ENCODE measurements at places on chromosomes 11 and 22.

- H3K27me3 ChIP-seq: peaks cover 5% of the 10 kb centered on the region
- DNase-seq: no peak
- peaks cover 20% of the 10 kb centered on the region for H3K4me1 ChIP-seq
- peak overlapping the region; percentile 91 for H3K4me3 ChIP-seq
- peaks cover 5% of the 10 kb centered on the region for H3K36me3 ChIP-seq
- H3K27ac ChIP-seq: no peak overlapping the region
These were observed 2.6 kb downstream of the PDE3B start for GRCh38 chr11:14645985-14646900.

GRCh38 chr11:116333001-116333535 is 439.7 kb downstream of the BUD13 start:
- H3K27ac ChIP-seq: no peak overlapping the region
- peaks cover 13% of the 10 kb centered on the region for H3K27me3 ChIP-seq
- H3K4me3 ChIP-seq: no peak overlapping the region
- H3K4me1 ChIP-seq: no peaks in the 10 kb centered on the region
- no peak for DNase-seq
- no peaks in the 10 kb centered on the region for H3K36me3 ChIP-seq

DNA sequence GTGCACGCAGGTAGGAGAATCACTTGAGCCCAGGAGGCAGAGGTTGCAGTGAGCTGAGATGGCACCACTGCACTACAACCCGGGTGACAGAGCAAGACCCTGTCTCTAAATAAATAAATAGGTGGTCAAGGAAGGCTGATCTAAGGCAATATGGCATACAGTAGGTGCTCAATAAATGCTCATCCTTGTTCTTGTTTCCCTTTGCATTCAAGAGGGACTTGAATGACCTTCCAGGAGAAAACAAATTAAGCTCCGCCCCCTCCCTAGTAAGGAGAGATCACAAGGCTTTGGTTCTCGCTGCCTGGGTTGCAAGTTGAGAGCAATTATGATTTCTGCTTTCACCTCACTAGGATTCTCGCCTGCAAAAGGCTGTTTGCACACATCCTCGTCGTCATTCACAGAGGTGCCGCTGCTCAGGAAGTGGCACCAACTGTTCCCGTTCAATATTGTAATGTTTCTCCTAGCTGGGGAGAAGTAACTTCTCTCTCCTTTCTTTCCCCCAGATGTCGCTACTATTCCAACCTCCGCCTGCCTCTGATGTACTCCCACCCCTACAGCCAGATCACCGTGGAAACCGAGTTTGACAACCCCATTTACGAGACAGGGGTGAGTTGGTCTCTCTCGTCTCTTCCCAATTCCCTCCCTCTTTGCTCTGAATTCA is 51.8 kb upstream of the ASPHD2 start:
- DNase-seq: no peak
- H3K36me3 ChIP-seq: peaks cover 1% of the 10 kb centered on the region
- peaks cover 28% of the 10 kb centered on the region for H3K27me3 ChIP-seq
- peaks cover 1% of the 10 kb centered on the region for H3K4me1 ChIP-seq
- H3K4me3 ChIP-seq: no peak overlapping the region

- H3K36me3 ChIP-seq: no peaks in the 10 kb centered on the region
- no peaks in the 10 kb centered on the region for H3K4me1 ChIP-seq
- peak overlapping the region; percentile 72 for H3K4me3 ChIP-seq
- DNase-seq: peak; percentile 12
These were observed 854 bp downstream of the ABCC8 start for GRCh38 chr11:17475666-17476316.

GRCh38 chr22:35600476-35600875 is 16.7 kb downstream of the MB start:
- H3K4me3 ChIP-seq: no peak overlapping the region
- H3K27ac ChIP-seq: no peak overlapping the region
- H3K27me3 ChIP-seq: no peaks in the 10 kb centered on the region

DNA sequence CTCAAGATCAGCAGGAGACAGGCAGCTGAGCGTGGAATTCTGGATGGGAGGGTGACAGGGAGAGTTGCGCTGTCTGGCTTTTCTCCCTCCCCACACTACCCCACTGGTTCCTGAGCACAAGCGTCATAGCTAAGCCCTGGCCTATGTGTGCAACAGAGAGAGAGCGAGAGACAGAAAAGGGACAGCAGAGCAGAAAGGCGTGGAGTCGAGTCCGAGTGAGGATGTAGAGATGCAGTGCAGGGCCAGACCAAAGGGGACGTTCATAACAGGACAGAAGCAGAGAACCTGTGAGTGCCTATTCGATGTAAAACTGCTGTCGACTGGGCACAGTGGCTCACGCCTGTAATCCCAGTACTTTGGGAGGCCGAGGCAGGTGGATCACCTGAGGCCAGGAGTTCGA is 94.0 kb upstream of the TMEM45B start:
- H3K4me3 ChIP-seq: no peak overlapping the region
- H3K4me1 ChIP-seq: no peaks in the 10 kb centered on the region
- H3K36me3 ChIP-seq: no peaks in the 10 kb centered on the region
- H3K27me3 ChIP-seq: peaks cover 27% of the 10 kb centered on the region
- no peak for DNase-seq

DNA sequence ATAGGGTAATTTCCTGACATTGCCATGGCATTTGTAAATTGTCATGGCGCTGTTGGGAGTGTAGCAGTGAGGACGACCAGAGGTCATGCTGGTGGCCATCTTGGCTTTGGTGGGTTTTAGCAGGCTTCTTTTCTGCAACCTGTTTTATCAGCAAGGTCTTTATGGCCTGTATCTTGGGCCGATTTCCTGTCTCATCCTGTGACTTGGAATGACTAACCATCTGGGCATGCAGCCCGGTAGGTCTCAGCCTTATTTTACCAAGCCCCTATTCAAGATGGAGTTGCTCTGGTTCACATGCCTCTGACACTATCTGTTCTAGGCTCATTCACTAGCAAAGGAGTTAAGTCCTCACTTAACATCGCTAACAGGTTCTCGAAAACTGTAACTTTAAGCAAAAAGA is 1374.2 kb downstream of the FAM181B start:
- no peak for DNase-seq
- H3K27ac ChIP-seq: no peak overlapping the region
- no peaks in the 10 kb centered on the region for H3K4me1 ChIP-seq

DNA sequence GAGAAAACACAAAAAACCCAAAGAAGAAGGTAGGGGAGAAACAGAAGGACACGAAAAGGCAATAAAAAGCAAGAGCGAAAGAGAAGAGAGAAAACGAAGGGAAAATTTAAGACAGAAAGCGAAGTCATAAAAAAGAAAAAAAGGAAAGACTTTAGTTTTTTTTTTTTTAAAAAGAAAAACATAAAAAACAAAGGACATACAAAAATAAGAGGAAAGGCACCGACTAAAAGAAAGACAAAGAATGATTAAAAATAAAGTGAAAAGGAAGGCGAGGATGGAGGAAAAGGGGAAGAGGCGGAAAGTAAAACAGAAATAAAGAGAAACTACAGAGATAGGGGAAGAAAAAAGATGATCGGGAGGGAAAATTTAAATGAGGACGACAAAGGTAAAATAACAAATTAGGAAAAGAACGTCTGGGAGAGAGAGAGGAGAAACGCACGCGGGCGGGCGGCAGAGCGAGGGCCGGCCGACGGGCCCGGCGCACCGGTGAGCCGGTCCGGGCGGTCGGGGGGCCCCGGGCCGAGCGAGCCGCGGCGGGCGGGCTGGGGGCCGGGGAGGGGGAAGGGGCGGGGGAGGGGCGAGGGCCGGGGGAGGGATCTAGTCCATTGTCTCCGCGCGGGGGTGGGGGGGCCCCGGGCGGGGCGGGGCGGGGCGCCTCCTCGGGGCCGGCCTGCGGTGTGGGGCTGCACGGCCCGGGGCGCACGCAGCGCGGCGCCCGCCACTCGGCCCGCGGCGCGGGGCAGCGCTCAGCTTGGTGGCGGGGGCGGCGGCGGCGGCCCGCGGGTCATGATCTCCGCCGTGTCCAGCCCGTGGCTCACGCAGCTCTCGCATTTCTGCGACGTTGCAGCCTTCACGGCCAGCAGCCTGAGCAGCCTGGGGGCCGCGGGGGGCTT is at the start of gene TBX1:
TSS of gene TBX1 (plus strand) at position 721 of the 893 bp plus-strand sequence. CDS start at position 787, 66 bp downstream.
- H3K4me1 ChIP-seq: peaks cover 13% of the 10 kb centered on the region
- peak within 1 kb of the TSS; percentile 70 for H3K4me3 ChIP-seq
- H3K27ac ChIP-seq: peak within 1 kb of the TSS; percentile 13
- peaks cover 1% of the 10 kb centered on the region for H3K36me3 ChIP-seq
- DNase-seq: no peak

DNA sequence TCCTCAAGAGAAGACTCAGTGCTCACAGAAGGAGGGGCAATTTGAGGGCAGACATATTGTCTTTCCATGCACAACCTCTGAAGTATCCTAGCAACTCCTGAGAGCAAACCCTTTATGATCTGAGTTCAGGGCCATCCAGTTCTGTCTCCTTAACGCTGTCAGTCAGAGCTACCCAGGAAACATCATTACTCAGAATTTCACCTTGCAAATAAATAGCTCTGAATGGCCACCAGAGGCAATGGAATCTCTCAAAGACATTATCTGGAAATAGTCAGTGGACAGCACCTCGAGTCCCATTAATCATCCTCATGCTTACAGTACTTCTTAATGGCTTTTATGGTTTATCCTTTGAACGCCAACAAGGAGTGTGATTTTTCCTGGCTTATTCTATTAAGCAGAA is 656.1 kb downstream of the OPCML start:
- H3K36me3 ChIP-seq: no peaks in the 10 kb centered on the region
- peaks cover 10% of the 10 kb centered on the region for H3K4me1 ChIP-seq
- no peak overlapping the region for H3K27ac ChIP-seq
- no peak for DNase-seq
- peaks cover 10% of the 10 kb centered on the region for H3K27me3 ChIP-seq
- H3K4me3 ChIP-seq: no peak overlapping the region

DNA sequence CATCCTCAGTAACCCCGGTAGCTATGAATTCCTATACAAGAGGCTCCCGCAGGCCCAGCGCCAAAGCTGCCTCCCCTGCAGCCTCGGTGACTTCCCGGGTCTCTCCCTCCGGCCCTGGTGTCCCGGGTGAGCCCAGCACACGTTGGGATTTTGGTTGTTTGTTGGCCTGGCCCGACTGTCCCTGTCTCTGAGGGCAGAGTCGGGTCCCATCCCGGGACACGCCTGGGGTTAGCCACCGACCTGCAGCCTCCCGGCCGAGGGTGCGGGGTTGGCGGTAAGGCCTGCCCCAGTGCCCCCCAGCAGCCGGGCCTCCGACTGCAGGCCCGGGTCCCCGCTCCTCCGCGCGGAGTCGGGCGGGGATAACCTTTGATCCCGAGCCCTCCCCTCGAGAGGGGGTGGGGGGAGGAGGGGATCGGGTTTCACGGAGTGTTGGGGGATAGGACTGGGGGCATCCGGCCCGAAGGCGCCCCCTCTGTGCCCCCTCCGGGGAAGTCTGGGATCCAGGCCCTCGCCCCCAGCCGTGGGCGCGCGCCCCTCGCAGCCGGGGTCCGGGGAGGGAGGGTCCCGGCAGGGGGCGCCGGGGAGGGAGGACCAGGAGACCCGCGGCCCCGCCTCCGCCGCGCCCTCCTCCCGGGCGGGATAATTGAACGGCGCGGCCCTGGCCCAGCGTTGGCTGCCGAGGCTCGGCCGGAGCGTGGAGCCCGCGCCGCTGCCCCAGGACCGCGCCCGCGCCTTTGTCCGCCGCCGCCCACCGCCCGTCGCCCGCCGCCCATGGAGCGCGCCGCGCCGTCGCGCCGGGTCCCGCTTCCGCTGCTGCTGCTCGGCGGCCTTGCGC is at the start of gene FBLN1:
TSS of gene FBLN1 (plus strand) at position 669 of the 835 bp plus-strand sequence. CDS start at position 772, 103 bp downstream.
- DNase-seq: peak; percentile 71
- H3K4me1 ChIP-seq: peaks cover 16% of the 10 kb centered on the region
- H3K27me3 ChIP-seq: peaks cover 2% of the 10 kb centered on the region
- H3K36me3 ChIP-seq: peaks cover 1% of the 10 kb centered on the region
- H3K4me3 ChIP-seq: peak within 1 kb of the TSS; percentile 83

- peaks cover 65% of the 10 kb centered on the region for H3K4me1 ChIP-seq
- peaks cover 5% of the 10 kb centered on the region for H3K36me3 ChIP-seq
- no peak for DNase-seq
These were observed 4.0 kb downstream of the PLEKHB1 start for GRCh38 chr11:73650400-73650799.

Data from progenitor cell of endocrine pancreas (in vitro differentiated cells).